Stimulated activated CD4-positive, alpha-beta T cell treated with anti-CD3 and anti-CD28 coated beads, Interleukin-1b, Interleukin-23, amount 100 ng/mL, for 1 hour (primary cell): ENCODE measurements at places on chromosomes 2 and 18.

- no peak for DNase-seq
These were observed 44.7 kb downstream of the AFTPH start for GRCh38 chr2:64568836-64569235.

DNA sequence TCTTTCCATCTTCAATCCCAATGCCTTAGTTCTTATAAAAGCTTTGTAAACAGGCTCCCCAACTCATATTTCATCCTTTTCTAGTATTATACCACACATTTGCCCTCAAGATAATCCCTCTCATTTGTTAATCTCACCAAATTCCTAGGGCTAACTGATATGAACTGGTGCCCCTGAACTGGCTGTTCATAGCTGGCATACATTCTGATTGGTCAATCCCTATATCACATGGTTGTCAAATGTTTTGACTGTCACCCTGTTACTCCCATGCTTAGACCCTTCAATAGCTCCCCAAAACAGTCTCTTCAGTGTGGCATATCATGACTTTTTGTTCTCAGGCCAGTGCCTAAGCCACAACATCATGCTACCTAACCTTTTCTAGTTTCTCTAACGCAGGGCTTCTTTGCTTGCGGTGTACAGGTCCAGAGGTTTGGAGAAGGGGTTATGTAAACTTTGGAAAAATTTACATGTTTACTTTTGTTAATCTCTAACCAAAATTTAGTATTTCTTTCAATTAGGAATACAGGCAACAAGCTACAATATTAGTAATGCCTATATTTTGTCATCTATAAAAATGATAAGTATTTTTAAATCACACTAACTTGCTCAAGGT, 30.5 kb downstream of the GDF7 start:
- DNase-seq: no peak

GRCh38 chr2:239004274-239005015, 156.6 kb downstream of the TWIST2 start:
- DNase-seq: no peak

DNA sequence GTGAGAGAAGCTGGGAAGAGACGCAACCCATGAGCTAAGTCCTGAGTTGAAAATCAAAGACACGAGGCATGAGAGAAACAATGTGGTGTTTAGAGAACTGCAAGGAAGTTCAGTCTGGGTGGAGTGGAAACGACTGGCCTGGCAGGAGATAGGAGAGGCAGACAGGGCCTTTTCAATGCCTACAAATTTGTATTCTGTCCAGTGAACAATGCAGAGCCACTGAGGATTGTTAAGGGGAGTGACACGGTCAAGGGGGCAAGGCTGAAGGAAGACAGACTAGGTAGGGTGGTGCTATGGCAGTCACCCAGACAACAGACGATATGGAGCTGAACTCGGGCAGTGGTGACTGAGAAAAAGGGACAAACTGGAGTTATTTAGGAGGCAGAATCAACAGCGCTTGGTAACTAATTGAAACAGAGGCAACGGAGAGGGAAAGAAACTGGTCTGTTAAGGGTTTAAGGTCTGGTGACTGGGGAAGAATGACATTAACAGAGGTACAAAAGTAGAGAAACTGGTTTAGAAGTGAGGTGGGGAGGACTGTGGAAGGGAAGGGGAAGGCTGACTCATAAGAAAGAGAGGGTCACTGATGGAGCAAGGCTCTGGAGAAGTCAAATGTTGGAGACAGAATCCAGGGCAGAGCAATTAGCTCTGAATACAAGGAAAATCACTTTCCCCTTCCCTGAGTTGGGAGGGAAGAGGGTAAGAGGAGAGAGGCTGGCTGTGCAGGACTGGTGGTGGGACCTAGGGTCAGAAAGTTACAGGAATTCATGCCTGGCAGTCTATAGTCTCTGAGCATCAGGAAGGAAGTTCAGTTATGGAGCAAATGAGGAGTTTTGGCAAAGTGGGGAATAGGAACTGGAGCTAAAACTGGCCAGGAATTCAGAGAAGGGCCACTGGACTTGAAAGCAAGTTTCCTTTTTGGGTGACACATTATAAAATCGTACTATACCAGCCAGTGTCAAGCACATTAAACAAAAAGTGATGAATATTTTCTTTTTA, 63.4 kb upstream of the CHRNA1 start:
- no peak for DNase-seq

- no peak for DNase-seq
These were observed 66.9 kb upstream of the SMAD2 start for GRCh38 chr18:47997338-47997780.

DNA sequence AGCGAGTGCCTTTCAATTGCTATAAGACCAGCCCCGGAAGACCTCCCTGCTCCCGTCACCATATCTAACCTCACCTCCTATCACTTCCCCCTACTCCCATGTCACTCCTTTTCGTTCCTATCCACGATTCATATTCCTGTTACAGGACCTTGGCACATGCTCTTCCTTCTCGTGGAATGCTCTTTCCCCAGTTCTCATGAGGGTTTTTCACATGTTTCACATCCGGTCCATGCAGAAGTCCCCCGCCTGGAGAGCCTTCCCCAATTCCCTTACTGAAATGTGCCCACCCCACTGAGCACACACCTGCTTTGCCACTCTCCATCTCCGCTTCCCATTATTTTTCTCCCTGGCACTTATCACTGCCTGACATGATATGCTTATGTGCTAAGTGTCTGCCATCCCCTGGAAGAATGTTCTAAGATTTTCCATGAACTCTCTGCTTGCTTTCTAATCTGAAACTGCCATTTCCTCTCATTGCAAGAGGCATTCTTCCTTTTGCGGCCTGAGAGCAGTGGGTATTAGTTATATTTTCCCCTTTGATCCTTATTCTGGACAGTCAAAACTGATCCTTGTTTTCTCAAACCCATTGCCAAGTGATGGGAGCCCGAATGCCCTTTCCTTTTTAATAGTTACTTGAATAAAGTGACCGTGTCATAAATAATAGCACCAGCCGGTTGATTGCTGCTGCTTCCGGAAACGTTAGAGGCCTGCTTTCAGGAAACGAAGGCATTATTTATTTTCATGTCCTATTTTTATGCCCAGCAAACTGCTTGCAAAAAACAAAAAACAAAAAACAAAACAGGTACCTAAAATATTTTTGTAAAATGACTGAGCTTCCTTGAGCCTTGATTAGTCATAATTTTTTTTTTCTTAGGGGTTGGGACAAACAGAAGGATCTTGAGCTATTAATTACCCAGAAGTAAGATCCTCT, 127.9 kb downstream of the ZNF532 start:
- DNase-seq: no peak

- no peak for DNase-seq
These were observed 471.2 kb upstream of the CHST9 start for GRCh38 chr18:27656167-27656778.

- DNase-seq: no peak
These were observed 34.3 kb downstream of the GPC1 start for GRCh38 chr2:240469740-240470139.

DNA sequence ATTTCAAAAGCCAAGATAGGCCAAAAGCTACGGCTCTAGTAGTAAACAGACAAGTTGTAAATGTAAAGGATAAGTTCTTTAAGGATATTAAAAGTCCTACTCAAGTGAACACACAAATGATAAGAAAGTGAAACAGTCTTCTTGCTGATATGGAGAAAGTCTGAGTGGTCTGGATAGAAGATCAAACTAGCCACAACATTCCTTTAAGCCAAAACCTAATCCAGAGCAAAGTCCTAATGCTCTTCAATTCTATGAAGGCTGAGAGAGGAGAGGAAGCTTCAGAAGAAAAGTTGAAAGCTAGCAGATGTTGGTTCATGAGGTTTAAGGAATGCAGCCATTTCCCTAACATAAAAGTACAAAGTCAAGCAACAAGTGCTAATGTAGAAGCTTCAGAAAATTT, 111.7 kb upstream of the ZEB2 start:
- DNase-seq: no peak

- DNase-seq: no peak
These were observed 582 bp downstream of the RIOK3 start for GRCh38 chr18:23453680-23454058.

GRCh38 chr2:9230881-9231280, 24.3 kb downstream of the ASAP2 start:
- DNase-seq: no peak

- DNase-seq: no peak
These were observed 104.0 kb downstream of the COBLL1 start for GRCh38 chr2:164737612-164738081.

GRCh38 chr2:54088191-54088634, 27.2 kb upstream of the ACYP2 start:
- DNase-seq: no peak

- no peak for DNase-seq
These were observed 44.1 kb downstream of the ERBB4 start for GRCh38 chr2:212494418-212495020.

DNA sequence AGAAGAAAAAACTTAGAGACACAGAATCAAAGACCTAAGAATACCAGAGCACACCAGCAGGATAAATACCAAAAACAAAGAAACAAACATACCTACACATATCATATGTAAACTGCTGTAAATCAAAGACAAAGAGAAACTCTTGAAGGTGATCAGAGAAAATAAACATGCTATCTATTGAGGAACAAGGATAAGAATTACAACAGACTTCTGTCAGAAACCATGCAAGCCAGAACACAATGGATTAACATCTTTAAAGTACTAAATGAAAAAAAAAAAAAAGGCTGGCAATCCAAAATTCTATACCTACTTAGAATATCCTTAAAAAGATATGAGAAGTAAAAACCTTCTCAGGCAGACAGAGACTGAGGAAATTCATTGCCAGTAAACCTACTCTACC, 51.6 kb upstream of the MGAT4A start:
- no peak for DNase-seq

DNA sequence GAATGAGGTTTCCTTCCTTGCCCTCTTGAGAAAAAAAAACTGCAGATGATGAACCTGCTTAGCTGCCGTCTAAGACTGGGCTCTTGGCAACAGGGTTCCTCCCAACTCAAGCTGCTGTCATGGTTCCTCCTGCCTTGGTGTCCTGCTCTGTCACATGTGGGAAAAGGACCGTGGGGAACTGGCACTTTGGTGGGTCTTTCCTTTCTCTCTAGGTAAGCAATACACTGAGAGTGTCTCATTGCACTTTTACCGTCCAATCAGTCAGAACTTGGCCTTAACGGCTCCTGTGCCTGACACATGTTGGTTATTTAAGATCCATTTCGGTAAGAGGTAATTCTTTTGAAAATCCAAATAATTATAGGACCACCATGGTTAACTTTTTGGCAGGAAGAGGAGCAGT, 60.8 kb upstream of the RNF152 start:
- DNase-seq: no peak

DNA sequence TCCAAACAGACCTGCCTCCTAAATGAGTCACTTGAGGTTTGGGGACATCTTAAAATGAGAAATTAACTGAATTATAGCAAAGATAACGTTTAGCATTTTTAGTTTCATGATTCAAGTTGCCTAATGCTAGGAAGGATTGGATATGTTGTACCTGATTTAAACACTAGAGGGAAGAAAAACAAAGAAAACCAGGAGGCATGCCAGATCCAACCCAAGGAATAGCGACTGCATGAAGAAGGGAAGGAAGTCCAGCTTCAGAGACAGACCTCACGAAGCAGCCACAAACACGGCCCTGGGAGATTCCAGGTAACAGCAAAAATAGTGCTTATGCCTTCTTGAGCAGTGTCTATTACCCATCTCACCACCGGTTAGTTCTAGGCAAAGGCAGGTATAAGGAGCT, 499.9 kb upstream of the SPHKAP start:
- DNase-seq: no peak

DNA sequence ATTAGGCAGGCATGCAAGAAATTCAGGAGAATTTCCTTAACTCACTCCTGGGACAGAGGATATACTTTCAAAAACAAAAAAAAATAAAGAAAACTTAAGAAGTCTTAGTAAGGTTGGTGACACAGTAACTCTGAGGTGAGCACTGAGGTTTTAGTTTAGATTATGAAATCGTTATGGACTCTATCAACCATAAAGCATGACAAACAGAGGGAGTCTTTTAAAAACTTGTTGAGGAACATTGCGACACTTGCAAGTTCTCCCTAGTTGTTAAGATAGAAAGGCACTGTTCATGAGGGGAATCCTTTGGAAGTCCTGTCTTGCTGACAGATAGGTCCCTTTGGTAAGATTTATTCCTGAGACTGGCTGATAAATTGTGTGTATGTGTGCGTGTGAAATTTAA, 194.3 kb upstream of the ERBB4 start:
- no peak for DNase-seq

- DNase-seq: no peak
These were observed 112.3 kb downstream of the RAB3GAP1 start for GRCh38 chr2:135164431-135164830.

DNA sequence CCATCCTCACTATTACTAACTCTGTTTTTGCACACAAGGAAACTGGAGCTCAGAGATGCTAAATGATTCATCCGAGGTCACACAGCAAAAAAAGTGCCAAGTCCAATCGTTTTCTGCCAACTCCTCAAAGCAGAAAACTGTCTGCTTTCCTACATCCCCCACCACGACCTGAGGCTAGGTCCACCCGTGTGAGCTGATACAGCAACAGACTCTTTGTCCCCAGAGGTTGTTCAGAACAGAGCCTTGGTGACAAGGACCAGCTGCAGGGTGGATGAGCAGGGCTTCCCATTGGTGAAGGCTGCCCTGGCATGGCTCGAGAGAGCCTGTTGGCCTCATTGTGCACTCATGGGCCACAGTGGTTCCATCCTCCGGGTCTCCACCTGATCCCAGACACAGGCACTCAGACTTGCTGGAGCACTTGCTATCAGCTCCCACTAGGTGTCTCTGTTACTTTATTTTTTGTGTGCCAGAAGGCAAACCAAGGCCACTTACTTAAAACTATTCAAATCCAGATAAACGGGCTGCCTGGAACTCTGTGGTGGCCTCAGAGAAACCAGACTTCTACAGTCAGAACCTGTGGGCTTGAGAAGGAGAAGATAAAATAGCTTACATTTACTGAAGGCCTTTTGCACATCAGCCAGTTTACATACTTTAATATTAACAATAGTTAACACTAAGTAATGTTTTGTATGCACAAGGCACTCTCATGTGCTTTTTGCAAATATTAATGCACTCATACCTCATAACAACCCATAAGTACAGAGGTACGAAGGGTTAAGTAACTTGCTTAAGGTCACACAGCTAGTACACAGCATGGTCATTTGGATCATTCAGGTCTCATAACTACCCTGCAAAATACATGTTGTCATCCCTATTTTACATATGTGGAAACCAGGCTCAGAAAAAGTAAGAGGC, 62.9 kb upstream of the CTIF start:
- no peak for DNase-seq

- DNase-seq: no peak
These were observed 77.9 kb downstream of the CYBRD1 start for GRCh38 chr2:171600126-171600525.

- DNase-seq: no peak
These were observed 24.6 kb downstream of the FECH start for GRCh38 chr18:57561728-57562423.

GRCh38 chr2:232793271-232793670, 16.9 kb upstream of the KCNJ13 start:
- DNase-seq: no peak

GRCh38 chr2:135817951-135818350, 19.0 kb downstream of the LCT start:
- no peak for DNase-seq

GRCh38 chr2:236670235-236670620, 100.6 kb downstream of the ACKR3 start:
- no peak for DNase-seq
